ENCODE measurements at places on chromosomes 11 and 22.

DNA sequence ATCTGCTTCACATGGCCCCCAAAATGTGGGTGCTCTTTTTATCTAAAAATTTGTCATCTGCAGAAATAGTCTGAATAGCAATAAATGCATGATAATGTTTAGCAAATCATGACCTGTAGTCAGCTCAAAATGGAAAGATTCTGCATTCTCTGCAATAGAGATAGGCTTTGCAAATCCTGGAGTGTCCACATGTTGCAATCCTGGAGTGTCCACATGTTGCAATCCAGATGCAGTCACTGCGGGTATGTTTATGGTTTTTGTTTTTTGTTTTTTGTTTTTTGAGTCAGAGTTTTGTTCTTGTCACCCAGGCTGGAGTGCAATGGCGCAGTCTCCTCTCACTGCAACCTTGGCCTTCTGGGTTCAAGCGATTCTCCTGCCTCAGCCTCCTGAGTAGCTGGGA is 20.2 kb upstream of the LRRC32 start:
- DNase-seq: no peak

- DNase-seq: peak; percentile 95
Measured at GRCh38 chr11:73335204-73335923, 27.3 kb downstream of the ARHGEF17 start.

GRCh38 chr22:49937758-49938564 is 19.5 kb downstream of the CRELD2 start:
- DNase-seq: no peak

DNA sequence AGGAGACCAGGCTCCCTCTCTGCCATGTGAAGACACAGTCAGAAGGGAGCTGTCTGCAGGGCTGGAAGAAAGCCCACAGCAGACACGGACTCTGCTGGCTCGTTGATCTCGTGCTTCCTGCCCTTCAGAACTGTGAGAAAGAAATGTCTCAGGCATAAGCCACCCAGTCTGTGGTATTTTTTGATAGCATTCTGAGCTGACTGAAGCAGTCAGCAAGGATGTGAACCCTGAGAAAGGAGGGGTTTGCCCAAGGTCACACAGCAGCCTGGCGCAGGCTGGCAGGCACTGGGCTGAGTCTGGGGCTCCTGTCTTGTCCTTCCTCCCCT is 255.1 kb upstream of the B3GAT1 start:
- no peak for DNase-seq

- DNase-seq: no peak
Measured at GRCh38 chr11:39971938-39972337, 1487.5 kb downstream of the LRRC4C start.

- no peak for DNase-seq
Measured at GRCh38 chr11:6629573-6629891, 10.3 kb upstream of the TPP1 start.

DNA sequence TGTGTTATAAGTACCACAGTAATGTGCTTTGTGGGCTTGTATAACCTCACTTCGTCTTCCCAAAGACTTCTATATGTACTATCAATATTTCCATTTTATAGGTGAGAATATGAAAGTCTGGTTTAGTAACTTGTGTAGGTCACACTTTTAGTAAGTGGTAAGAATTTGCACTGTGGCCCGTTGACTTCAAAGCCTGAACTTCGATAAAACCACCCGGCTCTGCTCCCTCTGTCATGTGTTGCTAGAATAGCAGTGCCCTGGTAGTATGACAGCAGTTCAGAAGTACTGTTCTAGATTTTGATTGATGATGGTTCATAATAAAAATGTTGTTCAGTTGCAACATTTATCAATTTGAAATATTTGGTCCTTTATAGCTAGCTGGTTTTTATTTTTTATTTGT is 110.2 kb upstream of the SORL1-AS1 start:
- DNase-seq: no peak

GRCh38 chr11:1858154-1858553 is 5.3 kb downstream of the LSP1 start:
- DNase-seq: no peak

GRCh38 chr11:73734993-73735392 is 25.9 kb downstream of the RAB6A start:
- DNase-seq: no peak

- no peak for DNase-seq
Measured at GRCh38 chr11:29282088-29282487, 734.7 kb downstream of the KCNA4 start.

- peak; percentile 21 for DNase-seq
Measured at GRCh38 chr11:32437495-32438345, 2.4 kb upstream of the WT1 start.

DNA sequence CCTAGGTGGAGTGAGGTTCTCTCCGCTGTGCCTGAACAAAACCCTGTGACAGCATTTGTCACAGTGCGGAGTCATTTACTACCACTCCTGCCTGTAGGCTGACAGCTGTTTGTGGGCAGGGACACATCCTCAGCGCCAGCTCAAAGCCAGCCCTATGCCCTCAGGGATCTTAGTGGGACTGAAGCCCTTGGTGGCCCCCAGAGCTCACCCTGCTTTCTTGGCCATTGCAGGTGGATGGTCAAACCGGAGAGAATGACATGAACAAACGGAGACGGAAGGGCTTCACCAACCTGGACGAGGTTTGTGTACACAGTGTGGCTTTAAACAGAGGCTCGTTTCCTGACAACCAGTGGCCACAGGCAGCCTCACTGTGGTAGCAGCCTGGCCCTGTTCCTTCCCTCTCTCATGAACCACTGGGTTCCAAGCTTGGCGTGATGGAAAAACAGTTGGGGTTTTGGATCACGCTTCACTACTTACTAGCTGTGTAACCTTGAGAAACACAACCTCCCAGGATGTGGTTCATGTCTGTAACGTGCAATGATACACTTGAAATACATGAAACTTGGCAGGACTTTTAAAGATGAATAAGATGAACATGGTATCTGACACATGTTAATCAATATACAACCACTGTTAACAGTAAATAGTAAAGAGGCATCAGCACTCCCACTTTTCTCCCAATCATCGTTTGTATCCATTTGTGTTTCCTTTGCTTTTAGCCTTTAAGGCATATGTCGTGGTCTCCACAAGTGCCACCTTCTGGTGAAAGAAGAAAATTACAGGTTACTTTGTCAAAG is 125.8 kb downstream of the MICAL2 start:
- DNase-seq: peak; percentile 72

- DNase-seq: no peak
Measured at GRCh38 chr11:69541001-69541285, 59.5 kb downstream of the LINC01488 start.

- DNase-seq: no peak
Measured at GRCh38 chr22:49934160-49934890, 15.9 kb downstream of the CRELD2 start.

- no peak for DNase-seq
Measured at GRCh38 chr11:15223318-15223717, 108.6 kb downstream of the INSC start.
